Left cardiac atrium (tissue), 4 donors: ENCODE measurements at places on chromosomes 16 and 17. TPM values are rescaled to one million over a fixed set of nuclear protein-coding genes. Genes with fewer than 3 reads are reported as not detected.

HOXB8 gene
- 0.32 TPM for total RNA-seq

DNA sequence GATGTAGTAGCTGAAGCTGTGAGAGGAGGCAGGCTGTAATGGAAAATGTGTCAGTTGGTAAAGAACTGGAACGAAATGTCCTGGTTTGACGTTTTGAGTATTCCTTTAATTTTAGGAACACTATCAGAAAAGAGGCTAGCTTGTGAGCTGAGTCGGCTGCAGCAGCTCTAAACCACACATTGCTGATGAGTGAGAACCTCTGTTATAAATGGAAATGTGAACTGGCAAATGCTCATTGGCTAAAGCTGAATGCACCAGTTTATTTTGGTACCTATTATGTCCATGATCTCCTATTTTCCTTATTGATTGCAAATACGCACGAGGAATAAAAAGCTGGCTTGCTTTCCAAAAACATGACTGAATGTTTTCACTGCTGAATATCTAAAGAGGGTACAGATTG, 11.0 kb upstream of the WIPI1 start:
- no peak for DNase-seq

DNA sequence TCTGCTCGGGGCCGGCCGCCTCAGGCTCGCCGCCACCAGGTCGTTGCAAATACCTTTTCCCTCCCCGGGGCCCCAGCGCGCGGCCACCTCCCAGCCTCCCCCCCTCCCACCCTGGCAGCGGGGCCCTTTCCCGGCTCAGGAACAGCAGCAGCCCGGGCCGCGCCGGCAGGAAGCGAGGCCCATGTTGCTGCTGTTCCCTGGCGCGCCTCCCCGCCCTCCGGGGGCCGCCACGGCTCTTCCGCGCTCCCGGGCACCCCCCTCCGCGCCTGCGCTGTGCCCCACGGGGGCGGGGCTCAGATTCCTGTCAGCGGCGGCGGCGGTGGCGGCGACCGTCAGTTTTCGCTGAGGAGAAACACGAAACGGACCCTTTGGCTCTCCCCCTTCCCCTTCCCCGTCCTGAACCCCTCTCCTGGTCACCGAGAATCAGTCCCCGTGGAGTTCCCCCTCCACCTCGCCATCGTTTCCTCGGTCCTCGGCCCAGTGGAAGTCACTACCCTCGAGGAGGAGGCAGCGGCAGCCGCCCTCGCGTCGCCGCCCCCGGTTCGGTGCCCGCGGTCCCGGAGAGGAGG, at the start of gene NFAT5:
Gene NFAT5 (plus strand): TSS at position 296 of the 569 bp plus-strand sequence. CDS start 336 bp downstream, outside the sequence.
- DNase-seq: peak; percentile 88

DNA sequence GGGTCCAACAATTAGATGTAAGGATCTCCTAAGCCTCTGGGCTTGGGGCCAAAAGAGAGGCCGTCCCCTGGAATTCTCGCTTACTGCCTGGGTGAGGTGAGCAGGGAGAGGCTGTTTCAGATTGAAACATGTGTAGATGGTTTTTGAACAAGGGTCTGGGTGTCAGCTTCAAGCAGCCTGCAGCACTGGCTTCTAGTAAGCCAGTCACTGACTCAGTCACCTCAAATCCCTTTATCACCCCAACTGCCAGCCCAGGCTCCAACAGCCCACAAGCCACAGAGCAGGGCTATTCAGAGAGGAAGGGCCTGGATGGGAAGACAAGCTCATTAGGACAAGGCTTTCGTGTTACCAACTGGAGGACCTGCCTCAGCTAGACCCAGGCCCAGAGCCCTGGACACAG, 180.2 kb downstream of the CCT6B start:
- DNase-seq: no peak
